ENCODE measurements at places on chromosomes 5 and 9. TPM values are rescaled to one million over a fixed set of nuclear protein-coding genes. Genes with fewer than 3 reads are reported as not detected.

GRCh38 chr5:2901511-2901910 is 150.0 kb upstream of the IRX2 start:
- no peak for DNase-seq

Gene FAM174A
- total RNA-seq = 11.5 TPM

Gene ANKRD34B
- not detected for total RNA-seq

- no peak for DNase-seq
Observed at GRCh38 chr5:150153957-150154617, 1.6 kb downstream of the PDGFRB start.

DNA sequence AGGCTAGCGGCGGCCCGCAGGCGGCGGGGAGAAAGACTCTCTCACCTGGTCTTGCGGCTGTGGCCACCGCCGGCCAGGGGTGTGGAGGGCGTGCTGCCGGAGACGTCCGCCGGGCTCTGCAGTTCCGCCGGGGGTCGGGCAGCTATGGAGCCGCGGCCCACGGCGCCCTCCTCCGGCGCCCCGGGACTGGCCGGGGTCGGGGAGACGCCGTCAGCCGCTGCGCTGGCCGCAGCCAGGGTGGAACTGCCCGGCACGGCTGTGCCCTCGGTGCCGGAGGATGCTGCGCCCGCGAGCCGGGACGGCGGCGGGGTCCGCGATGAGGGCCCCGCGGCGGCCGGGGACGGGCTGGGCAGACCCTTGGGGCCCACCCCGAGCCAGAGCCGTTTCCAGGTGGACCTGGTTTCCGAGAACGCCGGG is 253 bp downstream of the SLC12A2 start:
- no peak for DNase-seq

- DNase-seq = no peak
Observed at GRCh38 chr9:131529597-131530545, 1.2 kb downstream of the UCK1 start.

DNA sequence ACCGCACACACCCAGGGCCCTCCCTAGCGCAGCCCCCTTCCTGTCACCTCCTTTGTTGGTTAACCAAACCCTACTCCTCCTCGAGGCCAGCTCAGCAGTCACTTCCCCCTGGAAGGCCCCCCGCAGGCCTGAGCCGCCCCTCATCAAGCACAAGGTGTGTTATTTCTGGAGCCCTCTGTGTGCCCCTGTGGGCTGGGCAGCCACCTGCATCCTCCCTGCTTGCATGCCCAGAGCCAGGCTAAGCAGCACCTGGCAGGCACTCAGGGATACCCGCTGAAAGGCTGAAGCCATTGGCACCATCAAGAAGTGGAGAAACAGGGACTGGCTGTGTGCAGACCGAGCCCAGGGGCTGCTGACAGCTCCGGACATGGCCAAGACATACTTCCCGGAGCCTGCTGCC is 121.8 kb downstream of the ZNF354C start:
- DNase-seq = no peak

GRCh38 chr5:91386120-91386519 is 3.0 kb upstream of the ARRDC3 start:
- no peak for DNase-seq

DNA sequence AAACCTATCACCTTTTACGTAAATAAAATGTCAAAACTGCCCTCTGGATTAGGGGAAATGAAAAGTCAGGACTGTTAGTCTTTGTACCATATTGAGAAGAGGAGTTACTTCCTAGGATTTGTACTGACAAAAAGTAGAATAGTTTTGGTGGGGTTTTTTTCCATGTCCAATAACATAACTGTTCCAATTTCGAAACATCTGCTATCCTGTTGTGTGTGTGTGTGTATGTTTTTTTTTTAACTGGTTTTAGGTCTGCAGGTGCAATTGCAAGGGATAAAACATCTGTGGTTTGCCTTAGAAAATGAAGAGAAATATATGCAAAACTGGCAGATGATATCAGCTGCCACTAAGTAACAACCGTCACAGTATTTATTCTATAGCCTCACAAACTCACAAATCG is 506.8 kb downstream of the NFIB start:
- DNase-seq = no peak

- no peak for DNase-seq
Observed at GRCh38 chr9:6630502-6631206, 14.9 kb downstream of the GLDC start.

Gene ESM1
- 0.37 TPM for total RNA-seq

Gene GDF9
- not detected for total RNA-seq

DNA sequence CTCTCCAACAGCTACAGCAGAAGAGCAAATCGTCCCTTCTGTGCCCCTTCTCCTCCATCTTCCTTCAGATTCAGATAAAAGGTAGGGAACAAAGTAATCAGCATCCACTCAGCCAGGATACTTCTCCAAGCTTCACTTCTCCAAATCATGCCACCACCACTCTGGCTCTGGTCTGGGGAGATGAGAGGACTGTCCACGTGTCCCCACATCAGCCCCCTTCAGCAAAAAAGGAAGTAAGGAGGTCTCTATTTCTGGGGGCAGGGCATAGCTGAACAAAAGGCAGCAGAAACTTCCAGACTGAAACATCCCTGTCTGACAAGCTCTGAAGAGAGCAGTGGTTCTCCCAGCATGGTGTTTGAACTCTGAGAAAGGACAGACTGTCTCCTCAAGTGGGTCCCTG is 116.9 kb downstream of the C5orf15 start:
- DNase-seq = no peak

Gene NR5A1
- total RNA-seq = not detected

- DNase-seq = no peak
Observed at GRCh38 chr5:145934276-145934675, 2.1 kb upstream of the SH3RF2 start.

GRCh38 chr9:71769175-71770161 is 1.2 kb upstream of the CEMIP2 start:
- peak; percentile 57 for DNase-seq

DNA sequence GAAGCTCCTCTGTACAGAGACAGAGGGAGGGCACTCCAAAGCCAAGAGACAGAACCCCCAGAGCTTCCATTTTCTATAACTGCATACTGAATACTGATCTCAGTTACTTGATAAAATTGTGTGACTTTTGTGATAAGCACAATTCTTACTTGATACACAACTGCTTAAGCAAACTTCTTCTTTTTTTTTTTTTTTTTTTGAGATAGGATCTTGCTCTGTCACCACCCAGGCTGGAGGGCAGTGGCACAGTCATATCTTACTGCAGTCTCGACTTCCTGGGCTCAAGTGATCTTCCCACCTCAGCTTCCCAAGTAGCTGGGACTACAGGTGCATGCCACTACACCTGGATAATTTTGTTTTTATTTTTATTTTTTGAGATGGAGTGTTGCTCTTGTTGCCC is 252.1 kb upstream of the ZNF608 start:
- DNase-seq = no peak

- DNase-seq = no peak
Observed at GRCh38 chr9:133002147-133003070, 23.9 kb downstream of the GFI1B start.

DNA sequence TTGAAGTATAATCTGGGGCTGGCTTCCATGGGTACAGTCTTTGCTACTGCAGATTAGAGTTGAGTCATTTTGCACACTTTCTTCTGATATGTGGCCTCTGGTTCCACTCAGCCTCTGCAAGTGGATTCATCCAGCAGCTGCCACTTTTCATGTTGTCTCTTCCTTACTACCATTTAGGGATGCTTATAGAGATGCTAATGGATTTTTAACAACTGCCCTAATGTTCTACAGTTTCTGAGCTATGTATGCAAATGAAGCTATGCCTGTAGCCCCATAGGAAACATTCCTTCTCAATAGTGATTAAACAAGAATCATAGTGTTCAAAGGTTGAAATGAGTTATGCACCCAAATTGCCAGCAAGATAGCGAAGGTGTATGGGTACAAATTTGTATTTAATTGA is 456.0 kb upstream of the ITGA1 start:
- DNase-seq = no peak

Gene PCDHAC2
- total RNA-seq = not detected

Gene ALDOB
- not detected for total RNA-seq

DNA sequence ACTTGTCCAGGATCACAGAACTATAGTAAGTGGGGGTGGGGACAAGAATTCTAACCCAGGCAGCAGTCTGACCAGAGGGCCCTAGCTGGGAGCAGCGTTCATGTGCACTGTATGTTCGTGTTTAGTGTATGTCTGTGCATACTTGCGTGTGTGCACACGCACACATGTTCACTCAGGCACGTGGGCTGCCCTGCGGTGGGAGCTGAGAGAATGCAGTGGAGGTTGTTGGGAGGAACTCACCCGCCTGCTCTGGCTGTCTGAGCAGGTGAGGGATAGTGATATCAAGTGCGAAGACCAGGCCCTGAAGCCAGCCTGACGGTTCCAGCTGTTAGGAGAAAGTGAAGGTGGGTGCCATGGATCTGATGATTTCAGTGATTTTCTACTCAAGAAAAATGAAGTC is 942 bp downstream of the DCANP1 start:
- no peak for DNase-seq

DNA sequence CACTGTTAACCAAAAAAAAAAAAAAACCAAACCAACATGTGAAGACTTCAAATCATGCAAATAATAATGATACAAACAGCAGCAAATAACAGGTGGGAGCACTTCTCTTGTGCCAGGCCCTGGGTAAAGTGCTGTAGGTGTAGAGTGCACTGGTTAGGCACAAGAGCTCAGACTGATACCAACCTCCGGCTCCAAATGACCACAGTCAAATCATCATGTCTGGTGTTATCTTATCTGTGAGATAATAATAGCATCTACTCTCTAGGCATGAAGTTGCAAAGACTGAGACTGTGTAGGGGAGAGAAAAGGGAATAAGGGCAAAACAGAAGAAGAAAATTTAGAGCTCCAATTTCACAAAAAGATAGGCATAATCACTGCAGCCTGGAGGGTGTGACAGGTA is 159.5 kb downstream of the ARL15 start:
- no peak for DNase-seq

DNA sequence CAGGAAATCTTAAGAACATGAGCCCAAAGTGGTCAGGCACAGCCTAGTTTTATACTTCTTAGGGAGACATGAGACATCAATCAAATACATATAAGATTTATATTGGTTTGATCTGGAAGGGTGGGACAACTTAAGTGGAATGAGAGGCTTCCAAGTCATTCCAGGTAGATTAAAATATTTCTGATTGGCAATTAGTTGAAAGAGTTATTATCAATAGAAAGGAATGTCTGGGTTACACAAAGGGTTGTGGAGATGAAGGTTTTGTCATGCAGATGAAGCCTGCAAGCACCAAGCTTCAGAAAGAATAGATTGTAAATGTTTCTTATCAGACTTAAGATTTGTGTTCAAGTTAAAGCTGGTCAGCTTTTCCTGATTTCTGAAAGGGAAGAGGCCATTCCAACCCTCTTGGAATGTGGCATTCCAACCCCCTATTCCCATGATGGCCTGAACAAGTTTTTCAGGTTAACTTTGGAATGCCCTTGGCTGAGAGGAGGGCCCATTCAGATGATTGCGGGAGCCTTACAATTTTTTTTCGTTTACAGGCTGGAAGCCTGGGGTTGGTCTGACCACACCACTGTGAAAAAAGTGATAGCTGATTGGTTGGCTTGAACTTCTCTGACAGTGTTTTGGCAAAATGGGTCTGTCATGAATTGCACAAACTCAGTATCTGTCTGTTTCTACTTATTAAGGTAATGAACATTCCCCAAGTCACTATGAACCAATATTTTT is 245.6 kb upstream of the RAI14 start:
- no peak for DNase-seq

GRCh38 chr5:65625743-65626142 is 916 bp downstream of the SHLD3 start:
- DNase-seq = no peak

- no peak for DNase-seq
Observed at GRCh38 chr9:37034305-37034937, 353 bp upstream of the PAX5 start.

All from activated T-helper 2 cell treated with anti-CD3 and anti-CD28 coated beads, Interferon-gamma antibody, Interleukin-2, Interleukin-4, amounts not matched to agents 10 μg/mL and 5 μg/mL and 100 μg/mL, durations not matched to agents 14 hours and 24 hours and 36 hours (primary cell).